Gastroesophageal sphincter (tissue), 4 donors: ENCODE measurements at places on chromosomes 6 and 20.

GRCh38 chr6:167855825-167856425, 29.2 kb downstream of the AFDN start:
- no peaks in the 10 kb centered on the region for H3K36me3 ChIP-seq
- H3K27me3 ChIP-seq: no peaks in the 10 kb centered on the region
- H3K4me3 ChIP-seq: no peak overlapping the region

DNA sequence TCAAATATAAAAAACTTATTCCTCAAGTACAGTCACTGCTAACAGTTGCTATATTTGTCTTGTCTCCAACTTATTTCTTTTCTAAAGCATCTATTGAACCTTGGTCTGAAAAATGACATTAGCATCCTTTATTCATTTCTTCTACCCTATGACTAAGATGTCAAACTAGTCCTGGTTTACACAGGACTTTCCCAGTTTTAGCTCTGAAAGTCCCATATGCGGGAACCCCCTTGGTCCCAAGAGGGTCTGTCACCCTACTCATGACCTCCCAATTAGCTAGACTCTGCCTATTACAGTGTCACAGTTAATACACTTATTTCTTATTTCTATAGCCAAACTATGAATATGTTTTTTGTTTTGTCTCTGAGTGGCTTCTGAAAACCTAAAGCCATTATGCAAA, 37.1 kb downstream of the PLEKHG1 start:
- ATAC-seq: no peak
- H3K27me3 ChIP-seq: no peaks in the 10 kb centered on the region
- H3K27ac ChIP-seq: no peak overlapping the region
- H3K36me3 ChIP-seq: no peaks in the 10 kb centered on the region
- peaks cover 26% of the 10 kb centered on the region for H3K4me1 ChIP-seq
- H3K4me3 ChIP-seq: no peak overlapping the region

GRCh38 chr20:48616481-48616880, 211.3 kb downstream of the PREX1 start:
- peaks cover 9% of the 10 kb centered on the region for H3K4me1 ChIP-seq
- ATAC-seq: no peak
- H3K36me3 ChIP-seq: no peaks in the 10 kb centered on the region

- no peaks in the 10 kb centered on the region for H3K27me3 ChIP-seq
- H3K36me3 ChIP-seq: no peaks in the 10 kb centered on the region
- no peaks in the 10 kb centered on the region for H3K4me1 ChIP-seq
- H3K4me3 ChIP-seq: no peak overlapping the region
- H3K27ac ChIP-seq: no peak overlapping the region
Observed at GRCh38 chr6:148779142-148779562, 32.3 kb downstream of the UST start.

DNA sequence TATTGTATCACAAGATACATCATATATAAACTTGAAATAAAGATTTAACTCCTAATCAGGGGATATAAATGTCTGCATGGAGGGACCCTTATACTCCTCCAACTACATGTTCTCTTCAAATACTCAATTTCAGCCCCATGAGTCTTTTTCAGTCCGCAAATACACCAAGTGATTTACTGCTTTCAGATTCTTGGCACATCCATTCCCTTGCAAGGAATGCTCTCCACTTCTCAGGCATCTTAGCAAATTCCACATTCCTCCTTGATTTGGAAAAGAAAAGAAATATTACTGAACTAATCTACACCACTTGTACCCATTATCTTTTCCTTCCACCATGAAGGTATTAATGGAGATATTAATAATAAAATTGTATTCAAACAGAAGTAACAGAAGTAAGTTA, 999.4 kb upstream of the GJE1 start:
- no peak for ATAC-seq
- no peak overlapping the region for H3K27ac ChIP-seq
- no peak overlapping the region for H3K4me3 ChIP-seq
- no peaks in the 10 kb centered on the region for H3K27me3 ChIP-seq
- H3K36me3 ChIP-seq: no peaks in the 10 kb centered on the region

DNA sequence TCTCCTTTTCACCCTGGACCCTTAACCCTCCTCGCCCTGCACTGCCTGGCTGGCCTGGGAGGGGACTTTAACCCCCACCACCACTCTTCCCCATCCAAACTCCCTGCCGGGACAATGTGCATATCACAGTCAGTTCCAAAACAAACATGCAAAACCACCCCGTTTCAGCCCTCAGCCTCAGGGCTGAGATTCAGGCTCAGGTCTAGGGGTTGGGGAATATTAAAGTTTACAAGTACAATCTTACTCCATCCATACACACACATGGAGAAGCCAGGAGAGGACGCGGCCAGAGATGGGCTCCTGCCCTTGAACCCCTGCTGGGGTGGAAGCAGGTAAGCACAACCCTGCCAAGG, 534 bp downstream of the KIAA1755 start:
- H3K4me3 ChIP-seq: peak overlapping the region; percentile 60
- peak overlapping the region; percentile 87 for H3K27ac ChIP-seq
- ATAC-seq: peak; percentile 8
- no peaks in the 10 kb centered on the region for H3K36me3 ChIP-seq
